ENCODE measurements at places on chromosomes 2 and 18. TPM values are rescaled to one million over a fixed set of nuclear protein-coding genes. Genes with fewer than 3 reads are reported as not detected.

DNA sequence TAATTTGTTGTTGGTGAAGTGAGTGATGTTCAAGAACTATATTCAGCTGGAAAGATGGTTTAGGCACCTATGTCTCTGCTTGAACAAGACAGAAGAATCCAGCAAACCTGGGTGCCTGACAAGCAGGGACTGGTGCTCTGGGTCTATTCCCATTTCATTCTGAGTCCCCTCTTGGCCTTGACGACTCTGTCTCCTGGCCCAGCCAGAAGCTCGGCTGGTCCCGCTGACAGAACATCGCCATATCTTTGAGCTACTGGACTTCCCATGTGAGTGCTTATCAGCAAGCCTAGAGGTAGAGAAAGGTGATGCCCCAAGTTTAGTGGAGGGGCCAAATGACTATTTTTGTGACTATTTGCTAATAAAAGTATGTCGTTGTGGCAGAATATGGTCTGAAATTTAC, 48.2 kb downstream of the SDC1 start:
- H3K27me3 ChIP-seq: peaks cover 6% of the 10 kb centered on the region
- DNase-seq: no peak
- H3K4me1 ChIP-seq: no peaks in the 10 kb centered on the region
- no peaks in the 10 kb centered on the region for H3K36me3 ChIP-seq
- no peak overlapping the region for H3K27ac ChIP-seq

The IL37 gene
- total RNA-seq: not detected

- no peak overlapping the region for H3K4me3 ChIP-seq
- no peaks in the 10 kb centered on the region for H3K27me3 ChIP-seq
- no peaks in the 10 kb centered on the region for H3K4me1 ChIP-seq
- no peaks in the 10 kb centered on the region for H3K36me3 ChIP-seq
These were observed 441.1 kb downstream of the MEIS1 start for GRCh38 chr2:66875941-66876462.

DNA sequence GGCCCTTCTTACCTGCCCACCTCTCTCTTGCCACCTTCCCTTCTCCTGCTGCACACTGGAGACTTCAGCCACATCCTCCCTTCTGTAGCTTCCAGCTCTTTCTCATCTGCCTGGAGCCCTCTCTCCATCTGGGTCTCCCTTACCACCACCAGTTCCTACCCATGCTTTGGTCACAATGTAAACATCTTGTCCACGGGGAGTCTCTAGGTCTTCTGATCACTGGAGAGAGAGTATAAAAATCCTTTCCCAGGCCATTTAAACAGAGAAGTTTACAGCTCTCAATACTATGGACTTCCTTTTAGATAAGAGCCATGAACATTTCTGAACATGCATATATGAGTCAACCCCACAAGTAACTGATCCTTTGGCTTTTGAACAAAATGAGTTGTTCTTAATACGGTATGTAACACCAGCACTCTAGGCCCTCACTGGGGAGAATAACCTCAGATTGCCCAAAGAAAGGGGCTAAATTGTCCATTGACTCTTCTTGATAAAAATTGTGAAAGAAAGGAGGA, 5.8 kb downstream of the ARHGAP25 start:
- H3K4me3 ChIP-seq: no peak overlapping the region
- peak; percentile 40 for DNase-seq
- peak overlapping the region; percentile 90 for H3K27ac ChIP-seq
- peaks cover 70% of the 10 kb centered on the region for H3K4me1 ChIP-seq
- peaks cover 71% of the 10 kb centered on the region for H3K36me3 ChIP-seq

- H3K27me3 ChIP-seq: peaks cover 23% of the 10 kb centered on the region
- H3K4me3 ChIP-seq: no peak overlapping the region
- H3K27ac ChIP-seq: no peak overlapping the region
- DNase-seq: no peak
- peaks cover 18% of the 10 kb centered on the region for H3K4me1 ChIP-seq
- H3K36me3 ChIP-seq: no peaks in the 10 kb centered on the region
These were observed 18.2 kb upstream of the ACSL3 start for GRCh38 chr2:222842491-222843174.

DNA sequence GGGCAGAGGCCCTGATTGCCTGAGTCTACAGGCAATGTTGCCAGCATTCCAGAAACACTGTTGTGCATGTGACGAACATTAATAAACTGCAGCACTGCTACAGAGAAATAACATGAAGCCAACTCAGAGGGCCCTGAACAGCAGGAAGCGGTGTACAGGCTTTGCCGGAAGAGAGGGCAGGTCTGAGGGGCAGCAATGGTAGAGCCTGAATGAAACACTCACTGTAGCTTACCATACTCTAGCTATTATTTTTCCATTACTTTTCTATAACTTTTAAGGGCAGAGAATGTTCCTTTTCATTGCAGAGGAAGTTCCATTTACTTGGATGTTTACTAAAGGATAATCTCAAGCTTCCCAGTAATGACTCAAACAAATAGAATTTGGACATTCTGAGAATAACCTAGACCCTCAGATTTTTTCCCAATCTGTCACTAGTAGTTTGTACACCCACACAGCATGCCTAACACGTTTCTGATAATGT, 150.4 kb downstream of the MTX2 start:
- peaks cover 35% of the 10 kb centered on the region for H3K27me3 ChIP-seq
- H3K27ac ChIP-seq: no peak overlapping the region
- H3K4me3 ChIP-seq: no peak overlapping the region
- H3K36me3 ChIP-seq: no peaks in the 10 kb centered on the region
- no peak for DNase-seq

The LHCGR gene
- total RNA-seq: not detected

The LCT gene
- 0.41 TPM for total RNA-seq

- no peaks in the 10 kb centered on the region for H3K27me3 ChIP-seq
- no peaks in the 10 kb centered on the region for H3K36me3 ChIP-seq
- no peak overlapping the region for H3K4me3 ChIP-seq
- DNase-seq: no peak
- H3K27ac ChIP-seq: no peak overlapping the region
These were observed 147.0 kb downstream of the PPP1R1C start for GRCh38 chr2:182132605-182133004.

GRCh38 chr18:75277610-75277928, 67.0 kb downstream of the TSHZ1 start:
- H3K27me3 ChIP-seq: no peaks in the 10 kb centered on the region
- no peak overlapping the region for H3K27ac ChIP-seq
- no peaks in the 10 kb centered on the region for H3K36me3 ChIP-seq

The SP5 gene
- not detected for total RNA-seq

DNA sequence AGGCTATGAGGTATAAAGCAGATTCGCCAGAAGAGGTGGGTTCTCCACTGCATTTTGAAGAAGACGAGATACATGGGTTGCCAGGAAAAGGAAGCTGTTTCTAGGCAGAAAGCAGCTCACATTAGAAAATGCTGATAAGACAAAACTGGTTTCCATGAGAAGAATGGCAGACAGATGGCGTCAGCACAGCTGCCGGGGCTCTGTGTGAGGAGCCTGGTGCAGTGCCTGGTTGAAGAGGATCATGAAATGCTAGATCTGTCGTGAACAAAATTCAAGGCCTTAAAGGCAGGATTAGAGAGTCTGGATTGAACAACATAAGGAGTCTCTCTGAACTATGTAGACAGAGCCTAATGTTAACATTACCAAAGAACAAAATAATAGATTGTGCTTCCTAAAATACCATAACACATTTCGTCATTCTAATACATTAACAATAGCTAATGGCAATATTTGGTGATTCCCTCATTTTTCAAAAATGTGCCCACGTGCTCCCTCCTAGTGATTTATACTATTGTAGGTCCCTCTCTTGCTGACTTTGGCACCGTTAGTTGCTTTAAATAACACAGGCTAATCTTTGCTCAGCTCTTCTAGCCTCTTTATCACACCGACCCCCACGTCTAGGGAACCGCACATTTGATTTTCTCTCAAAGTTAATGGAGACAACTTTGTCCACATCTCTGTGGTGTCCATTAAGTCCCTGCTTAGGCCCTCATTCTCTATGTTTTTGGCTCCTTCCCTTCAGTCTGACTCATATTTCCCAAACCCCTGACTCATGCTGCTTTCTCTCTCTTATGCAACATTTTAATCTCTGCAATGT, 38.2 kb downstream of the EFEMP1 start:
- no peak overlapping the region for H3K27ac ChIP-seq
- DNase-seq: no peak
- no peaks in the 10 kb centered on the region for H3K27me3 ChIP-seq
- H3K36me3 ChIP-seq: no peaks in the 10 kb centered on the region
- H3K4me1 ChIP-seq: no peaks in the 10 kb centered on the region

DNA sequence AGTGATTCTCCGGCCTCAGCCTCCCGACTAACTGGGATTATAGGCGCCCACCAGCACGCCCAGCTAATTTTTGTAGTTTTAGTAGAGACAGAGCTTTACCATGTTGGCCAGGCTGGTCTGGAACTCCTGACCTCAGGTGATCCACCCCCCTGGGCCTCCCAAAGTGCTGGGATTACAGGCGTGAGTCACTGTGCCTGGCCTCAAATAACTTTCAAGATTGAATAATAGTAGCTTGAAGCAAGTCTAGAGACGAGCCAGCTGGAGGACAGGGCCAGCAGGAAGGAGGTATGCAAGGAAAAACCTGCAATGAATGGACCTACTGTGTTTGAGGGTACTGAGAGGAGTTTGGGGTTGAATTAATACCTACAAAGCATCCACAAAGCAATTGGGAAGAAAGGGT, 87.5 kb downstream of the MSH2 start:
- H3K4me3 ChIP-seq: no peak overlapping the region
- DNase-seq: peak; percentile 16
- H3K27me3 ChIP-seq: no peaks in the 10 kb centered on the region

GRCh38 chr2:140274891-140275290, 1494.7 kb upstream of the NXPH2 start:
- no peaks in the 10 kb centered on the region for H3K27me3 ChIP-seq
- no peak overlapping the region for H3K27ac ChIP-seq
- no peaks in the 10 kb centered on the region for H3K4me1 ChIP-seq
- no peak for DNase-seq
- no peak overlapping the region for H3K4me3 ChIP-seq

GRCh38 chr2:134341476-134341875, 87.6 kb downstream of the MGAT5 start:
- no peak overlapping the region for H3K4me3 ChIP-seq
- peaks cover 31% of the 10 kb centered on the region for H3K36me3 ChIP-seq
- no peak for DNase-seq

GRCh38 chr2:174524527-174524926, 37.7 kb upstream of the GPR155 start:
- peaks cover 13% of the 10 kb centered on the region for H3K4me1 ChIP-seq
- H3K27me3 ChIP-seq: no peaks in the 10 kb centered on the region
- no peak for DNase-seq
- no peak overlapping the region for H3K4me3 ChIP-seq
- no peak overlapping the region for H3K27ac ChIP-seq

The RSAD2 gene
- total RNA-seq: 183 TPM

- H3K27me3 ChIP-seq: no peaks in the 10 kb centered on the region
- no peak overlapping the region for H3K27ac ChIP-seq
- H3K4me1 ChIP-seq: no peaks in the 10 kb centered on the region
- H3K4me3 ChIP-seq: no peak overlapping the region
These were observed 2109.4 kb upstream of the PIK3C3 start for GRCh38 chr18:39845631-39846030.

The KCNF1 gene
- total RNA-seq: not detected

GRCh38 chr2:3094999-3095958, 282.3 kb downstream of the EIPR1 start:
- H3K36me3 ChIP-seq: no peaks in the 10 kb centered on the region
- H3K4me3 ChIP-seq: no peak overlapping the region
- no peaks in the 10 kb centered on the region for H3K4me1 ChIP-seq
- peaks cover 24% of the 10 kb centered on the region for H3K27me3 ChIP-seq
- DNase-seq: no peak

DNA sequence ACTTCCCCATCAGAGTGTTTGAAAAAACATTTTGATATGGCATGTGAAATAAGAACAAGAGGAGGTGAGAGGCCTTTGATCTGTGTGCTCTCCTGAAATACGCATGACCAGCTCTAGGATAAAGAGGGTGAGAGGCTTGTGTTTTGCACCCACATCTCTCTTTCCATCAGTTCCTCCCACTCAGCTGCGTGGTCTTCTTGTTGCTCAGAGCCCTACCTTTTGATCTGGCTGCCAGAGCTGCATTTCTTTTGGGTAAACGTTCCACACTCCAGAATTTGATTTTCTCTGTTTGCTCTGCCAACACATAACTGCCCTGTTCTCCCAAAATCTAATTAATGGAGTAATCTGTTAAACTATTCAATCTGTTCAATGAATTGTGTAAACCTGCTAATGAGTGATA, 72.0 kb upstream of the FN1 start:
- H3K36me3 ChIP-seq: no peaks in the 10 kb centered on the region
- DNase-seq: no peak
- no peaks in the 10 kb centered on the region for H3K4me1 ChIP-seq
- H3K4me3 ChIP-seq: no peak overlapping the region
- H3K27ac ChIP-seq: no peak overlapping the region

DNA sequence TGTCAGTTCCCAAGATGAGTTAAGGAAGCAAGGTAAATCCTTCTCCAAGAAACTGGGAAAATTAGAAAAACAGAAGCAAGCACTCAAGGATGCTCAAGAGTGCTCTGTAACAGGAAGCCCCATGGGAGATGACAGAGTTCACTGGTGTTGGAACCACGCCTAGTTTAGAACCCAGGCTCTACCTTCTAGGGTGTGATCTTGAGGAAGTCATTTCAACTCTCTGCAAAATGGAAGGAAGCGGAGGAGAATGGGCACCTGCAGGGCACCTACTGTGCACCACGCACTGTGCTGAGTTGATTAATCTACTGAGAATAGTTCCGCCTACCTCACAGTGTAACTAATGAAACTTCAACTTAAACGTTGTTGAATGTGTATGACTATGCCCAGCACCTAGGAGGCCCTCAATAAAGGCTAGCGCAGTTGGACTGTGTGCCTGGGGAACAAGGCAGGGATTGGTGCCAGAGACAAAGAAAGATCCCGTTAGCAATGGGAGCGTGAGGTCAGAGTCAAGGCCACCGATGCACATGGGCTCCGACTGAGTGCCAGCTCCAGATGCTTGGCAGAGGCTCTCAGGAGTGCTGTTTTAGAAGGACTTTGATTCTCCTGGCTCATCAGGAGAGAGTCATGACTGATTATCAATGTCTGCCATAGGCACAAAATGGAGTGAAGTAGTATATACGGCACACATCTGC, 93.7 kb downstream of the MAPK4 start:
- no peak overlapping the region for H3K27ac ChIP-seq
- H3K4me1 ChIP-seq: no peaks in the 10 kb centered on the region
- DNase-seq: no peak
- H3K36me3 ChIP-seq: no peaks in the 10 kb centered on the region
- H3K27me3 ChIP-seq: no peaks in the 10 kb centered on the region

The C2orf78 gene
- total RNA-seq: not detected

All from activated CD8-positive, alpha-beta memory T cell treated with anti-CD3 and anti-CD28 coated beads, Interleukin-2, amount 10 ng/mL, durations not matched to agents 7 days and 5 days (primary cell).